ENCODE measurements at places on chromosomes 16 and 17.

GRCh38 chr16:64717871-64718270, 404.0 kb downstream of the CDH11 start:
- DNase-seq = no peak

GRCh38 chr17:77693301-77693700, 265.2 kb upstream of the TNRC6C start:
- no peak for DNase-seq

DNA sequence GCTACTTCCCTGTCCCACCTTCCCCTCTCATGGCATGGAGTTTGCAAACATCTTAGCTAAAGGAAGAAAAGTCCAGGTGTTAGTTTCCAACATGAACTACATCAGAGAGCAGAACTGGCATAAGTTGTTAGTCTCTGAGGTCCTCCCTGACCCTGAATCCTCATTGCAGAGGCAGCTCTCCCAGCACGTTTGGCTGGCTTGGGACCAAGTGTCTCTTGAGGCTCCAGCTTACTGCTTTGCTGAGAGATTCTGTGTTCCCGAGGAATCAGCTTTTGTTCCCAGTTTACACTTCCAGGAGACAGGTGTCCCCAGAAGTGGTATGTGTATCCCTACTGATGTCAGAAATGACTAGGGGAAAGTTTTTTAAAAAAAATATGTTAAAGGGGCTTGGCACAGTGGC, 14.7 kb downstream of the DNAH9 start:
- no peak for DNase-seq

DNA sequence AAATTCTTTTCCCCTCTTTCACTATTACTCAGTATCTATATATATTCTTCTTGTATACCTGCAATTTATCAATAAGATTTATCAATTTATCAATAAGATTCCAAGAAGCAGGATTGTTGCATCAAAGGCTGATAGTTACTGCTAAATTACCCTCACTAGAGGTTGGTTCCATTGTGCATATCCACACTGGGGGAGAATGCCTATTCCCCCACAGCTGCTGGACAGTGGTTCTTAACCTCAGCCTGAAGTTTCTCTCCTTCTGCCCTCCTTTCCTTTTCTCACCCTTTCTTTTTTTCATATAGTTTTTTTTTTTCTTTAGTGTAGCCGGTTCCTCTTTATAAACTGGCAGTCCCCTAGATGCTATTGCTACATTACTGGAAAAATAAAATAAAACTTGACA, 6.3 kb downstream of the C17orf78 start:
- DNase-seq = no peak

All from activated naive CD4-positive, alpha-beta T cell (primary cell).